Osteoblast (primary cell): ENCODE measurements at places on chromosomes 12 and 14. TPM values are rescaled to one million over a fixed set of nuclear protein-coding genes. Genes with fewer than 3 reads are reported as not detected.

- DNase-seq, result no peak
Observed at GRCh38 chr14:99194136-99194535, 77.9 kb downstream of the BCL11B start.

GRCh38 chr12:50166799-50167048 lies 445 bp downstream of the CERS5 start:
- DNase-seq, result peak; percentile 68

Gene C12orf54
- total RNA-seq, result not detected in 2 replicates

Gene SLC5A8
- total RNA-seq, result not detected in 2 replicates

GRCh38 chr14:39861696-39862095 lies 429.5 kb upstream of the FBXO33 start:
- no peak for DNase-seq

Gene CD163
- total RNA-seq, result under 0.01 TPM in 2 replicates

DNA sequence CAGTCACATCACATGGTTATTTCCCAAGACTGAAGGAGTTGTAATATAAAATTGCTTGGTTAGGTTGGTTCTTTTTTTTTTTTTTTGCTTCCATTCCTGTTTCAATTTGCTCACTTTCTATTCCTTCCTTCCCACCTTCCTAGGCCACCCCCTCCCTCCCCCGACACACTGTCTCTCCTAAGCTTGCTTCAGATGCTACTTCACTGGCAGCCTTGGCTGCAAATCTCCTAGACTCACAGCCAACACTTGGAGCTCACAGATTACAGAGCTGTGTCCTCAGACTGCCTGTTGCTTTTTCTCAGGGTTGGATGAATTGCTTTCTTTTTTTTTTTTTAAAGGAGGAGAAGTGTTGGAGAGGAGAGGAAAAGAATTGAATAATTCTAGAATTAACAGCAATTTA lies 77.3 kb upstream of the GRIN2B start:
- DNase-seq, result no peak

DNA sequence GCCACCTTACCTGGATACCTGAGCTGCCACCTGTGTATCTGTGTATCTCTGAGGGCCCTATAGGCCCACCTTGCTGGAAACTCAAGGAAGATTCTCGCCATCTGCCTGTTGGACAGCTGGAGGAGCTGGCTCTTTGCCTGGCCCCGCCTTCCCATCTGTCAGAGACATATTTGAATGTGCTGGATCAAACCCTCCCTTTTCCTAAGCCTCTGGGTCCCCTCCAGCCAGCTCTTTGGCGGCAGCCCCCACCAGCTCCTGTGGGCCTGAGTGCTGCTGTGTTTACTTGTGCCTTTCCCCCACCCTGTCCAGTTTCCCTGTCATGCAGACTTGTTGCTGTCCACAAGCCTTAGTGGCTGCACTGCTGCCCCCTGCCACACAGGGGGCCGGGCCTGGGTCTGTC lies 55.9 kb upstream of the SRSF5 start:
- no peak for DNase-seq

DNA sequence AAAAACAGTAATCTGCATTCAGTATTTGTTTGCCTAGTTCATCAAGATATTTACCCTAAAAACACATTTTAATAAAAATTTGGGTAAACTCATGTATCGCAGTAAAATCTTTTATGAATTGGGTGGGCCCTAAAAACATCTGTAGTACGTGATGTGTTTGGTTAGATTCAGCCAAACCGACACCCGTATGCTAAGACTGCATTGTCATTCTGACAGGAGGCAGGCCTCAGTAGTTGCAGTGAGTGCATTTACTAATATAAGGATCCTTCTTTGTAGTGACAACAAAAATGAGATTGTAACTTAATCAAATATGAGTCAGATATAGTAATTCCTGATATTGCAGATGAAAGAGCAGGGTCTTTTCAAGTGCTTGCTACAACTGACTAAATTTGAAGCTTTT lies 191.8 kb downstream of the SLC16A7 start:
- DNase-seq, result no peak

GRCh38 chr14:35964697-35965286 lies 138.7 kb downstream of the BRMS1L start:
- DNase-seq, result no peak

- peak; percentile 95 for DNase-seq
Observed at GRCh38 chr14:102893452-102893851, 29.0 kb upstream of the AMN start.

- DNase-seq, result peak; percentile 98
Observed at GRCh38 chr14:105086833-105087307, 21.6 kb upstream of the GPR132 start.

DNA sequence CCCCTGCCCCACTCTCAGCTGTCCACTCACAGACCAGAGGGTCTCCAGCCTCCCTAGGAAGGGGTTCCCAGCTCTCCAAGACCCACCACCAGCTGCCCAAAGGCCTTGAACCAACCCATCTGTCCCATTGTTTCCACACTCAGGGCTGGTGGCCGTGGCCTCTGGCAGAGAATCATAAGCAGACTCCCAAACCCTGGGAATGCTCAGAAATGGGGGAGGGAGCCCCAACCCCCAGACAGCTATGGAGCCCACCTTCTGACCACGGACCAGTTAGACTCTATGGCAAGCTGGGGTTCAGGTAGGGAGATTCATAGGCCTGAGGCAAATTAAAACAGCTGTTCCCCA lies 280.0 kb downstream of the DPF3 start:
- DNase-seq, result peak; percentile 54

DNA sequence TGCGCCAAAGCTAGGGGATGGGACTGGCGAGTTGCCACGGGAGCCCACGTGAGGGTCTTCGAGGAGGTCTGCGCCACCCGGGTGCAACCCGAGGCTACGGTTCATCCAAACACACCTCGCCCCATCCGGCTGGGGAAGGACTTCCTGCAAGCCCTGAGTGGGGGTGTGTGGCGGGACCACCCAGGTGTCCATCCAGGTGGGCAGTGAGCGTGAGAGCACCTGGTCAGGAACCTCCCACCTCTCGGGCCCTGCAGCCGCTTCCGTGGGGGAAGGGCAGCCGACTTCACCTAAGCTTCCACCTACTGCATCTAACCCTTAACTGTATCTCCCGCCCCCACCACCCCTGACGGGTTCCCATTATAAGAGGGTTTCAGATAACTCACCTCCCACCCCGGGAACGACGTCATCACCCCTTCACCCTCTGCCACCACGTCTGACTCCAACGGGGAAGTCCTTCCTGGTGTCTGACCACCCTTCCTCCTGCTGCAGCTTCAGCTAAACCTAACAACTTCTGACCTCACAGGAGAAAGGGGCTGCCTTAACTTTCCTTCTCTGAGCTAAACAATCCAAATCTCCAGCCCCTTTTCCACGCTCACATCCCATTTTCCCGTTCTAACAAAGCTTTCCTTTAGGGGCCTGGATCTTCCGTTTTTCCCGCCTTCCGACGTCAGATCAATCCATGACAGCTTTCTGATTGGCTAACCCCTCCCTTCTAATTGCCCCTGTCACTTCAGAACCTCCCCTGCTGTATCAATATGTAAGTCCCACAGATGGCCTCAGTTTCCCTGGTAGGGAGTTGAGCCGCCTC lies 27.4 kb upstream of the SMUG1 start:
- peak; percentile 69 for DNase-seq

DNA sequence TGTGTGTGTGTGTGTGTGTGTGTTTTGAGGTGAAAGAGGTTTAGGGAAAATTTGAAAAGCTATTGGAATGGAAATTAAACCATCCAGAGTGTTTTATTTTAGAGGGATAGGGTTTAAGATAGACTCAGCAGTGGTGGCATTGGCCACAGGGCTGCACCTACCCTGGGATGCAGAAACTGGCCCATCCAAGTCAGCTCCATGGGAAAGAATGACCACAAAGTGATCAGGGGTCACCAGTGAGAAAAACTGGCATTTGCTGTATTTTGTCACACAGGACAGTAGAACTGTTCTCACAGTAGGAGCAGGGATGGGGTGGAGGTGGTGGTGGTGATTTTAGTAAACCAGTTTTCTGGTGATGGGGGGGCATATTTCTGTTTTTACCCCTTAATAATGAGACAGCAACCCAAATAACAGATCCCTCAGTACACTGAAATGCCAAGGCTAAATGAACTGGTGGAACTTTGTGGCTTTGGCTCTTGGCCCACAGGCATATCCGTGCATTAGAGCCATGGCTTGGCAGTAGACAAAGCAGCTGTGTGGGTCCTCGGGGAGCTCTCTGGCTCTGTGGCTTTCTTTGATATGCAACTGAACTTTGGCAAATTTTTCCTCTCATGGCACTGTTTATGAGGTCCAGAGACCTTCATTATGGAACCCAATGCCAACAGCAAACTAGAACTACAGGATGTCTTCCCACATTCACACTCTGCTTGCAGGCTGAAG lies 348.3 kb downstream of the ZFP36L1 start:
- DNase-seq, result no peak

Gene GPX2
- not detected in 2 replicates for total RNA-seq

DNA sequence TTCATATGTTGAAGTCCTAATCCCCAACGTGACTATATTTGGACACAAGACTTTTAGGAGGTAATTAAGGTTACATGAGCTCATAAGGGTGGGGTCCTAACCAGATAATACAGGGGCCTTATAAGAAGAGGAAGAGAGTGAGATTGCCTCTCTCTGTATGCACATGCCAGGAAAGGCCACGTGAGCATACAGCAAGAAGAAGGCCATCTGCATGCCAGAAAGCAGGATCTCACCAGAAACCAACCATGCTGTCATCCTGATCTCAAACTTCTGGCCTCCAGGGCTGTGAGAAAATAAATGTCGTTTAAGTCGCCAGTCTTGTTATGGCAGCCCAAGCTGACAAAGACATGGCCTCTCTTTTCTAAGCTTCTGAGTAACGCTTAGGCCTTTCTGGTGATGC lies 69.0 kb upstream of the GPHB5 start:
- DNase-seq, result no peak

DNA sequence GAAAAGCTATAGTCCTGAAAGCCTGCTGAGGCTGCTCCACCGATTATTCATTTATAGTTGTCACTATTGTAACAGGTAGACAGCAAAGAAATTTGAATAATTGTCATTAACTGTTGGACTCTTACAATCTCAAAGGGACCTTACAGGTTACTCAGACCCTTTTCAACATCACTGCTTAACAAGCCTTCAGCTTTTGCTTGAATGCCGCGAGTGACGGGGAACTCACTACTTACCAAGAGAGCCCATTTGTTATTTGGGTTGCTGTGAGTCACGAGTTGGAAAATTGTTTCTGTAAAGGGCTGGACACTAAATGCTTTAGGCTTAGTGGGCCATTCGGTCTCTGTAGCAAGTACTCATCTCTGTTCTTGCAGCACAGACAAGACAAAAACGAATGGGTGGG lies 5.9 kb upstream of the TUNAR start:
- DNase-seq, result no peak

Gene KRT72
- not detected in 2 replicates for total RNA-seq

DNA sequence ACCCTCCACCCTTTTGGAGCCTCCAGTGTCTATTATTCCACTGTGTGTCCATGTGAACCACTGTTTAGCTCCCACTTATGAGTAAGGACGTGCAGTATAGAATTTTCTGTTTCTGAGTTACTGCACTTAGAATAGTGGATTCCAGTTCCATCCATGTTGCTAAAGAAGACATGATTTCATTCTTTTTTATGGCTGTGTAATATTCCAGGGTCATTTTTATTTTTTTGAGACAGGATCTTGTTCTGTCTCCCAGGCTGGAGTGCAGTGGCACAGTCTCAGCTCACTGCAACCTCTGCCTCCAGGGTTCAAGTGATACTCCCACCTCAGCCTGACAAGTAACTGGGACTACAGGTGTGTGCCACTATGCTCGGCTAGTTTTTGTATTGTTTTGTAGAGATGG lies 31.6 kb downstream of the EML1 start:
- DNase-seq, result no peak

Gene CCDC196
- total RNA-seq, result not detected in 2 replicates

GRCh38 chr12:109307051-109307450 lies 2.0 kb downstream of the FOXN4 start:
- no peak for DNase-seq

Gene RAD51AP1
- total RNA-seq, result 2.2 and 3.5 TPM in 2 replicates

DNA sequence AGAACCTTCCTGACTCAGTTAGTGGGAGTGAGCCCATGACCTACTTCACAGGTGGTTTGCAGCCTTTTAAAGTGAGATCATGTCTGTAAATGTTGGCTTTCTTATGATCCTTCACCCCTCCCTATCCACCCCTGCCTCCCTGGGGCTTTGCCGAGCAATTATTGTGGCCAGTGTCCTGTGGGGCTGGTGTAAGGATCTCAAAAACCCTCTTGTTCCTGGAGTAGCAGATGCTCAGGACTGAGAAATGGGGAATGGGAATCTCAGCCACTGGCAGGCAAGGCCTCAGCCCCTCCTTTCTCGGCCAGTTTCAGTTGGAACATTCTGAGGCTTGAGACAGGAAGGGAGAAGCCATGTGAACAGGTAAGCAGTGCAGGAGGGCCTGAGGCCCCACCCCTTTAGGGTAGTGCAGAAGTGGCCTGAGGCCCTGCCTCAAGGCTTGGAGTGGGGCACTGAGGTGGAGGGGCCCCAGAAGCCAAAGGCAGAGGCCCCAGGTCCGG lies 53.8 kb downstream of the PLEKHG3 start:
- DNase-seq, result no peak

- DNase-seq, result no peak
Observed at GRCh38 chr14:66099451-66099850, 386.7 kb upstream of the CCDC196 start.

GRCh38 chr12:108029051-108029835 lies 99.8 kb upstream of the WSCD2 start:
- DNase-seq, result no peak

Gene OR4M1
- total RNA-seq, result not detected in 2 replicates

- no peak for DNase-seq
Observed at GRCh38 chr14:96752125-96752524, 45.1 kb upstream of the VRK1 start.

Gene RD3L
- total RNA-seq, result not detected in 2 replicates

Gene NTS
- total RNA-seq, result not detected in 2 replicates

GRCh38 chr12:7497661-7498060 lies 5.9 kb downstream of the CD163 start:
- DNase-seq, result no peak
